NCI-H2171 (cell line): ENCODE measurements at places on chromosomes 1 and 21.

GRCh38 chr1:11813021-11813420, 7.0 kb downstream of the CLCN6 start:
- no peak for DNase-seq

- DNase-seq = no peak
Observed at GRCh38 chr1:153951801-153952200, 5.3 kb upstream of the DENND4B start.

DNA sequence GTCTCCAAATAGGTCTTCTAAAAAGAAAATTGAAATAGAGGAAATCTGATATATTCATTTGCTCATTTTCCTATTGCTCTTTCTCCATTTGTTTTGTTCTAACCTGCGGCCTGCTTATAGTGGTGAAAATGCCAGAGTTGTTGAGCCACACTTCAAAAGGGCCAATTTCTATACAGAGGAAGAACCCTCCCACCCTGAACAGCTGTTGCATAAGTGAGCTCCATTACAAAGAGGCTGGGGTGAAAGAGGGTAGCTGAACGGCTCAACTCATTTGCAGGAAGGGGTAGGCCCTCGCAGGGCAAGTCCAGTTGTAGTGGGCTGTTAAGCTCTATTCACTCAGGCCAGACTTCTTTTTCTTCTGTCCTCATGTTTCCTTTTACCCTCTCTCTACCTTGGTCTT, 8.8 kb downstream of the ADCY10 start:
- no peak for DNase-seq

- DNase-seq = no peak
Observed at GRCh38 chr1:66396212-66396890, 137.6 kb upstream of the SGIP1 start.

DNA sequence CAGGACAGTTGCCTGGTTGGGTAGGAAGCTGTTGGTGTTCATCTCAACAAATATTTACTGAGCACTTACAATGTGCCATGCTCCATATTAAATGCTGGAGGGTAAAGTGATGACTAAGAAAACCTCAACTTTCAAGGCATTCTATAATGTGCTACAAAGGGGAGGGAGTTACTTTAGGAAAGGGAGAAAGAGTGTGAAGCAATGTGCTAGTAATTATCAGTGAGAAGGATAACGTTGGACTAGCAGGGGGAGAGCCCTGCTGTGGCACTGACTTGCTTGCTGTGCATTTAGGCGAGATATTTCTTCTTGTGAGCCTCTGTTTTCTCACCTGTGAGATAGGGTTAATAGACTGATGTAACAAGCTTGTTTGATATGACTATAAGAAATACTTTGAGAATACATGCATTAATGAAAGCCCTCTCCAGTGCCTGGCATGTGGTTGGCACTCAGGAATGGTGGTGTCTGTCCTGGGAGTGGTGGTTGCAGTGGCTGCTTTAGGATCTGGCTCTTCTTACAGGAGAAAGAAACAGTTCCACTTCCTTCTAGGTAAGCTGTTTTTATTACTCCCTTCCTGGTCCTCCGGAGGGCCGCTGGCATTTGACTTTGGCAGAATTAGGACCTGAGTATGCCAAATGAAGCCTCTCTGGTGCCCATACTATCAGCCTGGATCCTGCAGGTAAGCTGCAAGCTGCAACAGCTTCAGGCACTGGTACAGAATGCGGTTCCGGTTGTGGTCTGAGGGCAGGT, 111.1 kb upstream of the COA6 start:
- DNase-seq = no peak

- no peak for DNase-seq
Observed at GRCh38 chr21:42515708-42516502, 2.3 kb downstream of the SLC37A1 start.

DNA sequence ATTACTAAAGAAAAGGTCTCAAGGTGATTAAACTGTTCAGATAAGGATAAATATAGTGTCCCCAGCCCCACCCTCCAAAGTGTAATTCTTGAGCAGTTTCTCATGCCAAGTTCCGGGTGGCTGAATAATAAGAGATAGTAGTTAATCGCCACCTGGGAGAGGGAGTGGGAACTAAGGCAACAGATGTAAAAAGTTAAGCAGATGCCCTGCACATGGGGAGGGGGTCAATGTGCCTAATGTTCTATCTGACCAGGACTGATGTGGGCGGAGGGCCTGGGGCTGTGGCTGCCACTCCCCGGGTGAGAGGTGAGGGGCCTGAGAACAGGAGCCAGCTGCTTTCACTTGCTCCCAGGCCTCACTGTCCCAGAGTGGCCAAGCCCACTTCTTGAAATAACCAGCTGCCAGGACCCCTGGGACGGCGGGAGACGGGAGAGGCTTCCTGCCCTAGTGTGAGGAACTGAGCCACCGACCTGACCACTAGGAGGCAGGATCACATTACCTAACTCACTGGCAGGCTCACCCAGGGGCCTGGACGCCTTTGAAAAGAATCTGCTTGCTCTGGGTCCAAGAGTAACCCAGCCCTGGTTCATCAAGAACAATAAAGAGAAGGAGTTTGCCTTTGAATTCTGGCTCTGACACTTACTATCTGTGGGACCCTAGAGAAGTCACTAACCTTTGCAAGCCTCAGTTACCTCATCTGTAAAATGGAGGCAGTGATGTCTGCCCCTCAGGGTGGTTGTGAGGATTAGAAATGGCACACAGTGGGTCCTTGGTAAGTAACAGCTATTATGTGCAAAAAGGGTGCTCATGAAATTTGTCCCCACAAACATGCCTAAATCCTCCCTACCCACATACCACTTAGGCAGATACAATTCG, 179.2 kb downstream of the ATG4C start:
- DNase-seq = no peak

DNA sequence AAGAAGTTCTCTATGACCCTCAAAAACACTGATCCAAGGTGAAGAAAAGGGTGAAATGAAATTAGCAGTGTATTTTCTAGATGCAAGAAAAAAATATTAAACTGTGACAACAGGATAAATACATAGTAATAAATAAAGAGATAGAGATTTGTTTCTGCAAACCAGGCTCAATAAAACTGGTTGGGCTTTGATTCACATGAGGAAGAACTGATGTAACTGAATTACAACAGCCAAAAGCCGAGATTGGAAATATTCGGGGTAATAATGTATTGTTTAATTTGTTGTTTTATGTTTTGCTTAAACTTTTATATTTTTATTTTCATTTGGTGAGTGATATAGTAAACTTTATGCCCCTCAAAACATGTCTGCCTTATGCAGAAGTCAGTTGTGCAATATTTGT, 285.0 kb downstream of the BRINP3 start:
- DNase-seq = no peak

- DNase-seq = no peak
Observed at GRCh38 chr1:208541225-208541855, 297.2 kb upstream of the PLXNA2 start.

DNA sequence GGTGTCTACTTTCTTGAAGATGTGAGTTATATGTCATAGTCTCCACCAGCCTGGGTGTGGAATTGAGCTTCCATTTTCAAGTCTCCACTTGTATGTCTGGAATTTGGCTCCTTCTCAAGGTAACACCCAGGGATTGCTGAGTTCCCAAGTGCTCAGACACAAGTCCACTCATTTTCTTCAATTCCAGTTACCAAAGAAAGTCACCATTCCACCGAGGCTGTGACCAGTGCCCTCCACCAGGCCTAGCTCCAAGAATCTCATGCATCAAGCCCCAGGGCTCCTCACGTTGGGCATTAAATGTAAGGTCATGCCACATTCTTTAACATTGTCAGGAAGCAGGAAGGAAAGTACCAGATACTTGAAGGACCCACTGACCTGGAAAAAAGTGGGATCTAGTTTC, 2.4 kb upstream of the RAB4A start:
- no peak for DNase-seq

GRCh38 chr1:48493970-48494769, 22.2 kb upstream of the SPATA6 start:
- no peak for DNase-seq

GRCh38 chr1:2314273-2314802, 77.0 kb downstream of the MORN1 start:
- no peak for DNase-seq

- DNase-seq = no peak
Observed at GRCh38 chr1:19484798-19485361, 459 bp downstream of the CAPZB start.

DNA sequence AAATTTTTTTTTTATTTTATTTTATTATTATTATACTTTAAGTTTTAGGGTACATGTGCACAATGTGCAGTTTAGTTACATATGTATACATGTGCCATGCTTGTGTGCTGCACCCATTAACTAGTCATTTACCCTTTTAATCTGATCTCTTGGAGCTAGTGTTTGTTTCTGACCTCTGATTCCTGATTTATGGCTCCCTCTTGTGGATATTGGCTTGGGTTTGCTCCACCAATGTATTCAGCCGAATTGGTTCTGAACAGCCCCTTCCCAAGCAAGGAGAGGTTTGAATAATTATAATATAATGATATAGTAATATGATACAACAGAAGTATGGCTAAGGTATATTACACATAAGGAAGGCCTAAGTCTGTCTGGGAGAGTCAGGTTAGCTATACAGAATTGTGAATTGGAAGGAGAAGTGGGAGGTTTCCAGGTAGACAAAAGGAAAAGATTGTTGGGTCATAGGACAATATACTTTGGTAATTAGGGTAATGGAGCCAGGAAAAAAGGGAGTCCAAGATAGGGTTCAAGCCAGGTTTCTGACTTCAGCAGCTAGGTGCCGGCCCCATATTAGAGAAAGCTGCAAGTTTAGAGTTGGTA, 53.1 kb upstream of the HMCN1 start:
- DNase-seq = peak; percentile 14

GRCh38 chr1:37561133-37562132, 4.7 kb downstream of the DNALI1 start:
- no peak for DNase-seq

- DNase-seq = no peak
Observed at GRCh38 chr1:228334954-228335353, 71.7 kb downstream of the TRIM11 start.

GRCh38 chr1:178254433-178254832, 160.5 kb downstream of the RASAL2 start:
- DNase-seq = no peak

DNA sequence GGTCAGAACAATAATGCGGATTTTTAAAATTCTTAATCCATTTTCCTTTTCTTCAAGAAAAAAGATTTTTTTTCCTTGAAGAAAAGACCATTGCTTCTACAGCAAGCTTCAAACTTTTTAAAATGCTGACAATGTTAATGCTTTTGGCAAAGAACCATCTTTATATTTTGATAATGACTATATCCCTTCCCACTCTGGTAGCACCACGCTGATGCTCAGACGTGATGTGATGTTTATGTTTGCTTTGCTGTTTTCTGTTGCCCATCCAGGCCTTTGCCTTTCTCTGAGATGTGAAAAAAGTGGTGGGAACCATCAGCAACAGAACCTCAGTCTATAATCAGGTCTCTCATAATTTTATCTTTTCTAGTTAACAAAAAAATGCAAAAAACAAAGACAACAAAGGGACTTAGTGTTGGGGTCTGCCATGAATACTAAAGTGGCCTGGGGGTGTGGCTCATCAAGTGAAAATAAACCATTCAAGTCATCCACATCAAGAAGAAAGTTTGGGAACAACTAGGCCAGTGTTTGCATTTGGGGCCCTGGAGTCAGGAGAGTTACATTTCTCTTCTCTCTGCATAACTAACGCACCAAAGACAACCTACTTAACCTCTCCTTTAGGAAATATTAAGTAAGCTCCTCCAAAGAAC, 244.6 kb upstream of the DMRTA2 start:
- DNase-seq = no peak

- no peak for DNase-seq
Observed at GRCh38 chr1:83027511-83027910, 971.4 kb downstream of the TTLL7 start.

DNA sequence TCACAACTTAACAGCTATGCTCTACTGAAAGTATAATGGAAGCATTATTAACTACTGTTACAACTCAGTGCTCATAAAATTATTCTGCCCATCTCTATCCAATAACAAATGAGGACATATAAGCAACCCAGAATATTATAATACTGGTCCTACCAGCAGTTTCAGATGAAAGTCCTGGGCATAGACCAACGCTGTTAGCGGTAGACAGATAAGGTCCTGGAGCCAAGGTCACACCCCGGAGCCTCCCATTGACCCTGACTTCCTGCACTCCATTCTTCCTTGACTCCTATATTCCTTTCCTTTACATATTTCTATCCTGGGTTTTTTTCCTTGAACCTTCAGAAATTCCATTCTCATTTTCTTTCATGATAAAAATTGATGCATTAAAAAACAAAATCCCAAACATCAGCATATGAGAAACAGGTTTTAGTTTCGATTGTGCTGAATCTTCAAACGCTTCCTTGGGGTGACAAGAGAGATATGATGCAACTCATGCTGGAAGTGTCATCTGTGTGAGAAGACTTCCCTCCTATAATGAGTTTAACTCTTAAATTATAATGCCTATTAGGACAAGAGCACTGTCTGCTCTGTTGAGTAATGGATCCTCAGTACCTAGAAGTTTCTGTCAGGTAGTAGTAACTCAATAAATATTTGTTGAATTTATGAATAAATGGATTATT, 831.1 kb downstream of the LRRIQ3 start:
- no peak for DNase-seq

GRCh38 chr1:23629708-23630290, 61.8 kb upstream of the RPL11 start:
- no peak for DNase-seq

GRCh38 chr1:107776900-107777663, 187.9 kb downstream of the VAV3 start:
- peak; percentile 31 for DNase-seq

DNA sequence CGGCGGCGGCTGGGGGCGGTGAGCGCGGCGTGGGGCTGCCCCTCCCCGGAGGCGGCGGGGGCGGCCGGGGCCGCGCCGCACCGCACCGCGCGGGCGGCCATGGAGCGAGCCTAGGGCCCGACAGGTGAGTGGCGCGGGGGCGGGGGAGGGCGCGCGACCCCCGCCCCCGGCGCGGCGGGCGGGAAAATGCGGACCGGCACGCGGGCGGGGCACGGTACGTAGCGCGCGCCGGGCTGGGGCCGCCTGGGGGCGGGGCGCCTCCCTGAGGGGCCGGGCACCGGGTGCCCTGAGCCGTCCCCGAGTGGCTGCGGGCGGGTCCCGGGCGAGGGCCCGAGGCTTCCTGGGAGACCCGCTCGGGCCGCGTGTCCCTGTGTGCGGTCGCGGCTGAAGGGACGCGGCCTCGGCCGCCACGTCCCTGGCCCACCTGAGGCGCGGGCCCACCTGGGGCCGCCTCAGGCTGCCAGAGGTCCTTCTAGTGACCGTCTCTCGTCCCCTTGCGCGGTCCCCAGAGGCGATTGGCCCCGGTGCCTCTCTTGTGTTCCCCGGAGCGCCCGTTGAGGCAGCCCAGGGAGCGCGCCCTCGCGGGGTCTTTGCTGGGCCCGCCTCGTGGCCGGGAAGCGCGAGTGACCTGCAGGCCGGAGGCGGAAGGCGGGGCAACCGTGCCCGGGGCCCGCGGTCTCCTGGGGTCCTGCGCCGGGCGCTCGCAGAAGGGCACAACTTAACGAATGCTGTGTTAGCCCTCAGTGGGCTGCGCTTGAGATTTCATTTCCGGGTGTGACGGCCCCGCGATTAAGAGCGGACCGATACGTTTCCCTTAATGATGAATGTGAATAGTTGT, 500 bp downstream of the FAM20B start:
- peak; percentile 82 for DNase-seq
